Stimulated activated CD4-positive, alpha-beta T cell treated with anti-CD3 and anti-CD28 coated beads, TNF-alpha, amount 100 ng/mL, for 48 hours (primary cell): ENCODE measurements at places on chromosomes 3 and 15.

GRCh38 chr3:58355179-58355578, 22.5 kb downstream of the PXK start:
- no peak for DNase-seq

DNA sequence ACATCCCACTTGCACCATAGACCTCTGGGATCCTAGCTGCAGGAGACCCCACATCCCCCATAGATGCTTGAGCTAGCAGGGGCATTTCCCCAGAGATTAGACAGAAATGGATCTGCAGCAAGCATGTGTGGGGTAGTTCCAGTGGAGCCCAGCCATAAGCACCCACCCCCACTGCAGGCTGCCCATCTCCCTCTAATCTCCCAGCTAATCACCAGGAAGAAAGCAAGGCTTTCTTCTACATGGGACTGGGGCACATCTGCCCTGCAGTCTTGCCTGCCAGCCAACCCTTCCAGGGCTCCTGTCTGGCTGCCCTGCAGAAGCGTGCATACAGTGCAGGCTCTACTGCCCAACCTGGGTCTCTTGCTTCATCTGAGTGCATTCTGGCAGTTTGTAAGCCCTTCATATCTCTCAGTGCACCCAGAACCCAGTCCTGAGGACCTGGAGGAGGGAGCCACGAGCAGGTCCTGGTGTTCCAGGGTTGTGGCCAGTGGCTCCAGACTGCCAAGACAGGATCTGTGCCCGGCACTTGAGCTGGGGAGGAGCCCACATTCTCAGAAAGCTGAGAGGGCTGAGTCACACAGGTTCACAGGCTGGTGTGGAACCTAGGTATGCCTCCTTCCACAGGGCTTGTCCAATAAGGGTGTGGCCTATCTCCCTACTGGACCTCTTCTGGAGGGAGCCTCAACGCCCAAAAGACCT, 49.9 kb upstream of the IGSF11 start:
- no peak for DNase-seq

- no peak for DNase-seq
These were observed 374.8 kb upstream of the PDZRN3 start for GRCh38 chr3:73999501-73999900.

GRCh38 chr15:82804575-82804949, 1.3 kb downstream of the FSD2 start:
- no peak for DNase-seq

DNA sequence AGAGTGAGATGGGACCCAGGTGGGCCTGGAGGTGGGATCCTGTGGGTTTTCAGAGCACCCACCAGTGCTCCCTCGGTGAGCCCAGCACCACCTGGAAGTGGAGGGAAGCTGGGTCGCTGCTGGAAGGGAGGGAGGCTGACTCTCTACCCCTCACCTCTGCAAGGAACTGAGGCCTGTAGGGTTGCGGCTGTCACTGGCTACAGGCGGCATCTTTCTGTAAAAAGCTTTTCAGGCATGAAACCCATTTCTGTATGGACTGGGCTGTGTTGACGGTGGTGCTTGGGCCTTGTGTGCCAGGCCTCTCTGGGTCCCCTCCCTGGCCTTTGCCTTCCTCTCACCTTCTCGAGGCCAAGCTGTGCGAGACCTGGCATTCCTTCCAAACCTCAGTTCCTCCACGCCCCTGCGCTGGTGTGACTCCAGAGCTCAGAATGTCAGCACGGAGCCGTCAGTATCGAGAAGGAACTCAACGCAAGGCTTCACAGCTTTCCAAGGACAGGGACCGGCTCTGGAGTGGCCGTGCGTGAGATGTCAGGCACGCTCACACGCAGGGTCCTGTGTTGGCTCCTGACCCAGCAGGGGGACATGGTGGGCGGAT, 16.6 kb downstream of the ABTB1 start:
- DNase-seq: no peak

- DNase-seq: peak; percentile 18
These were observed 656 bp downstream of the SLMAP start for GRCh38 chr3:57756528-57757401.

DNA sequence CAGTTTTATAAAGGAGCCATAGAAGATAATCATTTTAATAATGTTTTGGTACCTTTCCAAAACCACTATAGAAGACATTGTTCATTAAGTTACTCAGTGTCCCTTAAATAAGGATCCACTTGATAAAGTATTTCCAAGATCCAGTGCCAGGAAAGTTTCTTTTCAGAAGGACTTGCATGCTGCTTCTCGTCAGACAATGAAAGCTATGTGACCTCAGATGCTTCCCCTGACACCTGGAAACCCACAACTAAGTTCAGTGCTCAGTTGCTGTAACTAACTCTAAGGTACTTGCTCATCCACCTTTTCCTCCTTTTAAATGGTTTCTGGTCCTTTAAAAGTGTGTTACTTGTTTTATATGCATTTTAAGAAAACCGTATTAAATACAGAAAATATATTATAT, 7.3 kb downstream of the SSR3 start:
- no peak for DNase-seq

DNA sequence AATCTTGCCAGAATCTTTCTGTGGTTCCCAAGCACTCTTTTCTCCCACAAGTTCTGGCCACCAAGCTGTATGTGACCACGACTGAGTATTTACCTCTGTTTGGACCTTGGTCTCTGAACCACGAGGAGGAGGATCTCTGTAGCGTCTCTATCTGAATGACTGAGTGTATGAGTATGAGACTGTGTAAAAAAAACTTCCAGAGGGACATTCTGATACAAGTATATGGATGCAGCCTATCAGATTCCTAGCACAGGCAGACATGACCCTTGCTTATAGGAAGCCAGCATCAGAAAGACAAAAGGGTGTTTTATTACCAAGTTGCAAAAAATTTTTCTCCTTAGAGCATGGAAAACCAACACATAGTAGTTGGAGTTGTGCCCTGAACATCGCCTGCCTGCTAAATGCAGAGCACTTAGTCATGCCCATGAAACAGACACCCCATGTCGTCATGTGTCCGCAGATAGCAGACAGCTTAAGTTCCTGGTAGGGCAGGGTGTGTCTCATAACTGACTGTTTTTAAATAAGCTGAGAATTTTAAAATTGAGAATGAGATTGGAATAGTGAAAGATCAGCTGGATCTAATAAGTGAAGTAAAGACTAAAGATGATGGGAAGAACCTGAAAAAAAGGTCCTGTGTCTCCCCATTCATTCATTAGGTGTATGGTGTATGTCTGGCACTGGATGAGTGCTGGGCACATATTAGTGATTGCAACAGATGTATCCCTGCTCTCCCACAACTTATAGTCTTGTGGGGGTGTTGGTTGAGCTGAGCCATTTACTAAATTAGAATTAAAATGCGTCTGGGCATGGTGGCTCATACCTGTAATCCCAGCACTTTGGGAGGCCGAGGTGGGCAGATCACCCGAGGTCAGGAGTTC, 30.9 kb downstream of the DAG1 start:
- DNase-seq: no peak
